Activated CD4-positive, CD25-positive, alpha-beta regulatory T cell treated with anti-CD3 and anti-CD28 coated beads, Interleukin-2, amount 50 U/mL, for 24 hours (primary cell): ENCODE measurements at places on chromosomes 7 and 10.

- ATAC-seq: no peak
These were observed 1.4 kb downstream of the PARD3 start for GRCh38 chr10:34813626-34814222.

DNA sequence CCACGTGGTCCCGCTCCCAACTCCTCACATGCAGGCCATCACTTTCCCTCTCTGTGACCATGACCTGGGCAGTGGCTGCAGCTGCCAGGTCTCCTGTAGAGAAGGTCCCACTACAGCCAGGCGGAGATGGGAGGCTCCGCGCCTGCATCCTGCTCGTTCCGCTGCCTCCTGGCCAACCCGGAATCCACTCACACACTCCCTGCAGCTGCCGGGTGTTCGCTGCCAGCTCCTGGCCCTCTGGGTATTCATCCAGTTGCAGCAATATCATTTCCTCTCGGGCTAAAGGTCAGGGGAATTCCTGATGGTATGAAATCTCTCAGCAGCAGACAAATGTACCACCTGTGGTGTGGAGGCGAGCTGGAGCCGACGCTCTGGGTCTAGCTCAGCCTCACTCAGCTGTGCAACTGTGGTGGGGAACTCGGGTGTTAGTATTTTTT is 65.7 kb downstream of the TLL2 start:
- no peak for ATAC-seq

DNA sequence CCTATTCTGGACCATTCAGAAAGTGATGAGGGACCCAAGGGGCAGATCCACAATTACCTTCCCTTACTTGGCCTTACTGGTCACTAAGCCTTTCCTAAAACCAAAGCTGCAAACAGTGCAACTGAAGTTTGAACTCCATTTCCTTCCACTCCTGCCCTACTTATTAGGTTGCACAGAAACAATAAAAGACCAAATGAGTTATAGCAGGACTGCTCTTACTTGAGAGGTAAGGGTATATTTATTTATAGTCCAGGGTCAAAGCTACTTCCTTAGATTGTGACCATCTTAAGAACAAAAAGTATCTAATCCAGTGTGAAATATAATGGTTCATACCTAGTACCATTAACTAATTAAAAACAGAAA is 27.0 kb downstream of the CDK6 start:
- no peak for ATAC-seq

- ATAC-seq: no peak
These were observed 91.3 kb downstream of the PARD3 start for GRCh38 chr10:34723750-34724149.

- no peak for ATAC-seq
These were observed 153.2 kb downstream of the KLF6 start for GRCh38 chr10:3631701-3632330.

- no peak for ATAC-seq
These were observed 318.0 kb downstream of the BICC1 start for GRCh38 chr10:58830697-58831096.

GRCh38 chr10:70293169-70293843 is 9.5 kb upstream of the NPFFR1 start:
- no peak for ATAC-seq

DNA sequence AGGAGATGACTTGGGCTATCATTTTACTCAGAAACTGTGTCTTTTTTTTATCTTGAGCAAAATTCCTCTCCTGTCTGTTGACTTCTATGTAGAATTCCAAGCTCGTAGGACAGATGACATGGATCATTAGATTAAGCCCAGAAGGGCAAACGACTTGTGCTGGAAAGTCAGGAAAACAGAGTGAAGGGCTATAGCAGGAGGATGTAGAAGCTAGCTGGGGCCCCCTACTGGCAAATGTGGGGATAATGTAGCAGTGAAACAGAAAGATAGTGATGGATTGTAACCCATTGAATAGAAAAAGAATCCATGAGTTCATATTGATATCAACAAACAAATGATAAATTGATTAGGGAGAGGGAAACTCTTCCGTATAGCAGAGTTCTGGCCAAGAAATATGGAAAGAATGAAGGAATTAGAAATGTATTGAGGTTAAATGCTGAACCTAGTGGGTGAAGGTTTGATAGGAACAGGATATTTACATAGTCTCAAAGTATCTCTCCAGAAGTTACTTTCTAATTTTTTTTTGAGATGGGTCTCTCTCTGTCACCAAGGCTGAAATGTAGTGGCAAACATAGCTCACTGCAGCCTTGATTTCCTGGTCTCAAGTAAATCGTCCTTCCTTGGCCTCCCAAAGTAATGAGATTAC is 103.6 kb downstream of the LYZL1 start:
- ATAC-seq: no peak

- ATAC-seq: no peak
These were observed 211.3 kb upstream of the BMPER start for GRCh38 chr7:33694006-33694405.

DNA sequence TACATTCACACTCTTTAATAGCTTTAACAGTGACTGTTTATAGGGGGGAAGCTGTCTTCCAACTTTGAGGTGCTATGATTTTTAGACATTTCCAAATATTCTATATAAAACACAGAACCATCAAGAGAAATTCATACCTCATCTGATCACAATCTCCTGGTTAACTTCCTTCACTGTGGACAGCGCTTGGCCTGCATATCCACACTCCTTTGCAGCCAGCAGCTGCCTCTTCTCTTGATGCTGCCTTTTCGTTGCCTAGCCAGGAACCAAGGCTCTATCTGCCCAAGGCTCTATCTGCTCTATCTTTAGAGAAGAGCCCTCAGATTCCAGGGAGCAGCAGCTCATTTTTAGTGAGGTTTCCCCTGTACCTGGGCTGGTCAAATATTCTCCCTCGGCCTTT is 252.0 kb downstream of the PTEN start:
- ATAC-seq: no peak

GRCh38 chr10:37712489-37713131 is 144.8 kb downstream of the ZNF248 start:
- no peak for ATAC-seq

GRCh38 chr7:19397911-19398310 is 252.7 kb upstream of the FERD3L start:
- ATAC-seq: no peak

GRCh38 chr7:131322061-131322460 is 5.6 kb upstream of the MKLN1 start:
- ATAC-seq: no peak

GRCh38 chr7:46294381-46294780 is 373.3 kb upstream of the IGFBP3 start:
- no peak for ATAC-seq

DNA sequence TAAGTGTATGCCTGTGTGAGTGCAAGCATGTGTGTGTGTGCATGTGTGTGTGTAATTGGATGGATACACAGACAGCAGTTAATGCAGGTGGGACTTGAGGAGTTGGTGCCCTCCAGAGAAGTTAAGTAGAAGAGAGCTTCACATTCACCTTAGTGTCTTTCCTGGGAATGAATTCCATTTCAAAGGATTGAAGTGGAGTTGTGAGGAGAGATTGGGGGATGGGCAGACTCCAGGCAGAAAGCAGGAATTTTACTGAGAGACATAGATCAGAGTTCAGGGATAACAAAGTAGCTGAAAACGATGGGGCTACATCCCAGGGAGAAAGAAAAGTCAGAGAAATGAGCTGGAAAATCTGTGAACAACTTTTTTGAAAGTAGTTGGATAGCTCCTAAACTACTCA is 464.4 kb downstream of the TCERG1L start:
- no peak for ATAC-seq

GRCh38 chr10:81179805-81180452 is 642.2 kb downstream of the SH2D4B start:
- ATAC-seq: no peak

DNA sequence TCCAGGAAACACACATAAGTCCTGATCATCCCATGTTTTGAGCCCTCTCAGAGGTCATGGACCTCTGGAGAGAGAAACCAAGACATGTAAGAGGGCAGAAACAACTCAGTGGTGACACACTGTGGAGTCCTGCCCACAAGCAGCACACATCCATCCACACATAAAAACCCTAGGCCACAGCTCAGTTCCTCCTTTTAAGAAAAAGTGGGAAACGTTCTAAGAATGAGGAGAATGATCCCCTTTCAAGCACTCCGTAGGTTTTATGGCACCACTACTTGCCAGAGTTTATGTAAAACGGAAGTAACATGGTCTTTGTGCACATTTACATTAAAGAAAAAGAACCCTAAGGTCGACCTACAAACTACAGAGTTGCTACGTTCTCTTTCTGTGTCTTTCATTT is 19.9 kb downstream of the ATAD1 start:
- no peak for ATAC-seq

DNA sequence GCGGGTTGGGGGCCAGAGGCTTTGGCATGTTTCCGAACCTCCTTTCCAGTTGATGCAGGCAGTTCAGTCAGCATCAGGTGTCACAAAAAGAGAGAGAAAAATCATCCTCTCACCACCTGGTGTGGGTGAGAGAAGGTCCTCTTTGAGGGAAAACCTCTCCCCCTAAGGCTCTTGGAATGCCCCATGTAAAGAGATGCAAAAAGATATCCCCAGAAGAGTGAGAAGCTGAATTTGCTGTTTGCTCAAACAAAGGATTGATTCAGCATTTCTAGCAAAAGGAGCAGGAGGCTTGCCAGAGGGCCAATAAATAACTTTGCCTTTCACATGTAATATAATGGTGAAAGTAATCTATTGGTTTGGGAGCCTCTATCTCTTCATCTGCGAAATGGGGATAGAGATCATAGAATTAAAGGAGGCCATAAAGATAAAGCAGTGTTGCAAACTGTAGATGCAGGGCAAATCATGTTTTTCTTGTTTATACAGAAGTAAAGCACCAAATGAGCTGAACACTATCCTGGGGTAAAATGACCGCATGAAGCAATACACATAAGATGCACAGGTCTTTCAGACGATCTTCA is 425.9 kb downstream of the LRMDA start:
- ATAC-seq: no peak

DNA sequence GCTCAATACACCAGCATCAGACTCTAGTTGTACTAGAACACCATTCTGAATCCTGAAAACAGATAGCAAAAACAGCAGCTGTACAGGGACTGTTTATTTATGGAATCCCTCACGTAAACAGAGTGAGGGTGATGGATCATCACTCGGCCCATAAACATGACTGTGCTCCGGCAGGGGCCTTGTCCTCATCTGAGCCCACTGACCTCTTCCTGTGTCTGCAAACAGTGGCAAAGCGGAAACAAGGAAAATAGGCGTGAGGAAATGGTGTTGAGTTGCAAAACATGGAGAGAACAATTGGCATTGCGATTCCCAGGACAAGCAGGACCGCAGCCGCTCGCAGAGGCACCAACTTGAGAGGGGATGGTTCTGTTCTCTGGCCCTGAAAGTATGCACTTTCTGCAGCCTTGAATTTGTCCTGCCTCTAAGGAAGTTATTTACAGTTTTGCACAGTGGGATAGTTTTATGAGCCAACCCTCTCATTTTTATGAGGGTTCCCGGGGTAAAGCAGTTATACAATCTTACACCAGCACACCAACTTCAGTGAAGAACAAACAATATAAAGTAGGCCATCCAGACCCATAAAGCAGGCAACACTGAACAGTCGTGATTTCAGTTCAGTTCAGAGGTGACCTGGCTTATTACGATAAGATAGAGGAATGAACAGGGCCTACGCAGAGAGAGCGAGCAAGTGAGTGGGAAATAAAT is 248.0 kb upstream of the FZD8 start:
- no peak for ATAC-seq

DNA sequence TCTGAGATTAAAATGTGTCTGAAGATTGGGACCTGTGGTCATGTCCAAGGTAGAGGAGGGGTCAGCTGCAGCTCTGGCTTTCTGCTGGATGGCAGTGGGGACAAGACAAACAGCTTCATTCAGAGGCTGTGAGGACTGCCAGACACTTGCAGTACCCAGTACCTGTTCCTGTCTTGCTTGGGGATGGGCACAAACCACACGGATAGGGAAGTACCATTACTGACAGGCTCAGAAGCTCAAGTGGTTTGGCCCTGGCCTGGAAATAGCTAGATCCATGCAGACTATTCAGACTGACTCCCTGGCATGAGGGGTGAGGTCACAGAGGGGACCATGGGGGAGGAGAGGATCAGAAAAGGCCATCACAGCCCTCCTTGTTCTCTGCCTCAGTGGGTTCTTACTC is 56.0 kb upstream of the COMTD1 start:
- ATAC-seq: no peak

- ATAC-seq: peak; percentile 84
These were observed at the start of gene FOXK1 for GRCh38 chr7:4681886-4682620. Gene FOXK1, plus strand, starts transcription at chr7:4682295. Its CDS starts 14 bp downstream, at chr7:4682309.

GRCh38 chr10:5068274-5068984 is 25.8 kb upstream of the AKR1C3 start:
- ATAC-seq: no peak

GRCh38 chr10:61821153-61821552 is 80.3 kb upstream of the ARID5B start:
- ATAC-seq: no peak

- ATAC-seq: no peak
These were observed 425.6 kb downstream of the PAXIP1 start for GRCh38 chr7:154577141-154577873.

DNA sequence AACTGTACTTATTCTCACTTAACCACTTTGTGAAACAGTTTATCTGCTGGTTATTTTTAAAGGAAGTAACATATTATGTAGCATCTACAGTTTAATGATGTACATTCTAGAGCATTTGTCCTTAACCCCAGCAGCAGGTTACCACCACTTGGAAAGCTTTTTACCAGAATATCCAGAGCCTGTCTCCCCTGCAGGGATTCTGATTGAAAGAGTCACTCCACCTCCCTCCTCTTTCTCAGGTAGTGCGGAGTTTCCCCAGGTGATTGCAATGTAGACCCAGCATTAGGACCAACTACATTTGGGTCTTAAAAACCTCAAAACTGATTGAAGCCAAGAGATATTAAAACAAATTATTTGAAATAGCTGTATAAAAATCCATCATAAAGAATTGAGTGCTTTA is 53.1 kb downstream of the NRG3 start:
- no peak for ATAC-seq

GRCh38 chr7:28269700-28270361 is 89.2 kb upstream of the JAZF1 start:
- peak; percentile 53 for ATAC-seq

DNA sequence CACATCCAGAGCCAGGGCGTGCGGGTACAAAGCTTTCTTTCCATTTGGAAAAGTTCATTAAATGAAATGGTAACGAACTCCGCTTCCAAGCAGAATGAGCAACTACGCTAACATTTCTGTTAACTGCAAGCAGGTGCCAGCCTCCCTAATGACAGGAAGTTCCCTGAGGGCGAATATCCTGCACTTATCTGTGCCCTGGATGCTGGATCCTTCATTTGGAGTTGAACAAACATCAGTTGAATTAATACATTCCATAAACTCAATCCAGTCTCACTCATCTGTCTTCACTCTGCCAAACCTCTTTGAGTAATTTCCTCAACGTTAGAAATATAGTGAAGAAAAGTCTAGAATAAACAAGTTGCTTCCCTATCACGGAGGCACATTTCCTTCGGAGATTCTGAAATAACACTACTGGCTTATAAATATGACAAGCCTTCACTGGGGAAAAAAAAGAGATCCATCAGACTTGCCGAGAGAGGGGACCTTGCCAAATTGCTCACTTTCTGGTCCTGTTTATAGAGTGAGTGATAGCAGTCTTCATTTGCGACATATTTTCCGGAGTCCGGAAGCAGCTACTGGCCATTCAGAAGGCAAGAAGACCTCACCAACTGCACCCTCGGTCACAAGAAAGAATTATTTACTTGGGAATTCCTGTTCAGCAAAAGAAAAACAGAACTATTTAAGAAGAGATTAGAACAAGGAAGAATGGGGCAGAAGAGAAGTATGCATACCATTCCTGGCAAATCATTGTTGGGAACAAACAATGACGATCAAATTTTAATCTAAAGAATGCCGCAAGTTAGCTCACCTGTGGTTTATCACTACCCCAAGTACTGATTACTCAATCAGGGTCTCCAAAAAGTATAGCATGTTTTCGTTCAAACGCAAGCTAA is 196.4 kb downstream of the FAM107B start:
- no peak for ATAC-seq
